ENCODE measurements at places on chromosomes 3 and 15. TPM values are rescaled to one million over a fixed set of nuclear protein-coding genes. Genes with fewer than 3 reads are reported as not detected.

GRCh38 chr15:101712078-101712477, 12.2 kb downstream of the TARS3 start:
- DNase-seq: no peak

DNA sequence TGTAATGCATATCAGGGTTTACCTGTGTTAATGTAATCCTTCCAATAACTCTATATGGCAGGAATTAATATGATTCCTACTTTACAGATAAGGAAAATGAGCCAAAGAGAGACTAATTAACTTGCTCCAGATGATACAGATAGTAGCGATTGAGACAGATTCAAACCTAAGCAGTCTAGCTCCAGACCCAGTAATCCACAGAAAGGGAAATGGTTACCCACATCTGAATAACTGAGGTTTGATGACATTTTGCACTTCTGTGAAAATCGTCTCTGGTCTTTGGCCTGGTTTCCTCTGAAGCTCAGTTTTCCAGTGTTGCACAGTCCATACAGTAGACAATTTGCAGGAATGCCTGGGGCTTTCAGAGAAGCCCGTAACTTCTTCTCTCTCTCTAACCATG, 177.1 kb upstream of the UMPS start:
- no peak for DNase-seq

DNA sequence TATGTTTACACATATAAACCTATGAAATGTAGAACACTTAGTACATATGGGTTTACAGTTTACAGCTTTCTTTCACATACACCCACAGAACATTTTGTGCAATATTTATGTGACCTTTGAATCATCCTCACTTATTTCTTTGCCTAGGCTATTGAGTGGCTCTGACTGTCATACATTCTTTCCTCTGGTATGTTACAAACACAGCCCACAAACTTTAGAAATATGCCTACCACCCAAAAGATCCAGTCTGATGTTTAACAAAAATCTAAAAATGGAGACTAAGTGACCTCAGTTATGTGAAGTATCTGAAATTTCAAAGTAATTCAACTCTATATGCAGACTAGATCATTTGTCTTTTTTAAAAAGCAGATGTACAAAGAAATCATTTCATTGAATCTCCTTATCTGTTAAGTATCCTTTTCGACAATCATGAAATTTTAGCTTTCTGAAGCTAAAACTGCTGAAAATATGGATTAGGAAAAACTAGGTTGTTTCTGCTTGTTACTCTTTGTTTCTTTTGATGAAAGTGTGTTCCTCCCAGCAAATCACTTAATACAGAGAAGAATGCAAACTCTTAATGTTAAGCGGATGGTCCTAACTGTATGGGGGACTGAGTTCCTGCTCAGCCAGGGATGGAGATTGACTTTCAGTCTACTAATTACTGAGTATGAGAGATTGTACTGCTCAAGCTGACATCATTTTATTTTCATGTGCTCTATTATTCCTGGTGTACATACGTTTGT, 27.7 kb downstream of the CCDC54 start:
- no peak for DNase-seq

DNA sequence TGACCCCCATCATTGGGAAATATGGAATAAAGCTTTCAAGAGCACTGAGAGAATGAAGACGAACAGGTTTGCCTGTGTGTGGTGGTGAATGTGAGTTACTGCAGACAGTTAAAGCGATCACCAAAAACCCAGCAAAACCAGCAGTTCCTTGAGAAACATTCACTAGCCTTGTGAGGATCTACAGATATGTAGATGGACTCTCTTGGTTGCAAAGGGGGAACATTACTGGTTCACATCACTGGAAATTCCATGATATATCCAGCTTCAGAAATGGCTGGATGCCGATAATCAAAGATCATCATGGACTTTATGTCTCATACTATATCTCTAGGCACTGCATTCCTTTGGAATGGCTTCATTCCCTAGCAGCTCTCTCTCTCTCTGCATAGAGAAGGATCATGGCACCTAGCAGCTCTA, 10.2 kb upstream of the HERC1 start:
- DNase-seq: no peak

DNA sequence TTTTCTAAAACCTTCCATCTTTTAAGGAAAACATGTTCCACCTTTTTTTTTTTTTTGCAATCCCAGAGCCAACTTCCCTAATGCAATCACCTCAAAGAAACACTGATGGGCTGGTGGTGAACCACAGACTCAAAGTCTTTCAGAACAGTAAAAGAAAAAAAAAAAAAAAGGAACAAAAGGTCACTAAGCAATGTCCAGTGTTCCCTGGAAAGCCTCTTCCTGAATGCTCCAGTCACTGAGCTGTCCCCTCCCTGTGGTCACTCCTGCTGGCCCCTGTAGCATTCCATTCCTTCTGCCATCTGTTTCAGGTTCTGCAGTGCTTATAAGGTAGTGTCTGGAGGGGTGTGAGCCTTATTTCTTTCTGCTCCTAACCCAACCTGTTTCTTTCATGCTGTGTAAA, 53.3 kb downstream of the AAGAB start:
- no peak for DNase-seq

- no peak for DNase-seq
Measured at GRCh38 chr15:68209272-68209671, 4.1 kb upstream of the CALML4 start.

The DUOXA2 gene
- 0.03 TPM for polyA plus RNA-seq

The ANKUB1 gene
- not detected for polyA plus RNA-seq

The CYP1A1 gene
- 0.08 TPM for polyA plus RNA-seq

The KY gene
- polyA plus RNA-seq: 1.4 TPM
